Activated gamma-delta T cell treated with anti-CD3 and anti-CD28 coated beads, Interleukin-2, amount 50 U/mL, for 16 hours (primary cell): ENCODE measurements at places on chromosomes 6 and 20.

- DNase-seq, result no peak
These were observed 863.4 kb downstream of the DHX35 start for GRCh38 chr20:39825524-39825923.

DNA sequence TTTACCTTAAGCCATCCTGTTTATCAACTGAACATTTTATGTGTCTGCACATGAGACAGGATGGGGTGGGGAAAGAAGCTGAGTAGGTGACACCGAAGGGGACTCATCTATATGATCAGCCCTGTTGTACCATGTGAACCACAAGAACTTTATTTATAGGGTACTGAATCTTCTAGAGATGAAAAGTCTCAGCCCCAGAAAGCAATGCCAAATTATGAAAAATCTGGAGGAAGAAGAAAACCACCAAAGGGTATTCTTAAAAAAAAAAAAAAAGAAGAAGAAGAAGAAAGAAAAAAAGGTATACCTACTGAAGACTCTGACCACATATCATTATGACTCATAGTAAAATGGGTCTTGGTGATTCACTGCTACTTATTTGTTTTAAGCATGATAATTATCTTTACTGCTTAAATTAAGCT, 39.8 kb upstream of the HBS1L start:
- DNase-seq, result peak; percentile 30

- no peak for DNase-seq
These were observed 378.7 kb downstream of the RNGTT start for GRCh38 chr6:88584581-88585275.

GRCh38 chr6:145962581-145962980, 1.6 kb downstream of the SHPRH start:
- DNase-seq, result no peak

DNA sequence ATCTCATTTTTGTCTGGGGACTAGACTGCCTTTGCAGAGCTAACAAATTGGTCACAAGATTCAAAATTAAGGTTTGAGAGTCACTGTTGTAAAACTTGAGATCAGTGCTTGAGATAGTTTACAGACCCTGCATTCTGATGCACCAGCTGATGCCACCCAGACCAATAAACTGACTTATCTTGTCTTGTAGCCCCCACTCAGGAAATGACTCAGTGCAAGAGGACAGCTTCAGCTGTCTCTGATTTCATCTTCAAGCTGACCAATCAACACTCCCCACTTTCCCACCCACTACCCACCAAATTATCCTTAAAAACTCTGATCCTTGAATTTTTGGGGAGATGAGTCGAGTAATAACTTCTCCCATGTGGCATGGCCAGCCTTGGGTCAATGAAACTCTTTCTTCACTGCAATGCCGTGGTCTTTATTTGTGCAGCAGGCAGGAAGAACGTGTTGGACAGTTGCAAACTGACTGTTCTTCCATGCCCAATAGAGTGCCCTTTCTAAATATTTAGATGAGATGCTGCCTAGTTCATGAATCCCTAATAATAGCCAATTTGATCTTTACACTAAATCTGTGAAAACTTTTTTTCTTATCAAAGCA, 48.3 kb upstream of the PROKR2 start:
- DNase-seq, result no peak
